ENCODE measurements at places on chromosomes 6 and 20.

GRCh38 chr20:32325706-32326503, 32.2 kb upstream of the ASXL1 start:
- DNase-seq, result no peak

- no peak for DNase-seq
Observed at GRCh38 chr6:43037706-43038105, 15.9 kb downstream of the CUL7 start.

DNA sequence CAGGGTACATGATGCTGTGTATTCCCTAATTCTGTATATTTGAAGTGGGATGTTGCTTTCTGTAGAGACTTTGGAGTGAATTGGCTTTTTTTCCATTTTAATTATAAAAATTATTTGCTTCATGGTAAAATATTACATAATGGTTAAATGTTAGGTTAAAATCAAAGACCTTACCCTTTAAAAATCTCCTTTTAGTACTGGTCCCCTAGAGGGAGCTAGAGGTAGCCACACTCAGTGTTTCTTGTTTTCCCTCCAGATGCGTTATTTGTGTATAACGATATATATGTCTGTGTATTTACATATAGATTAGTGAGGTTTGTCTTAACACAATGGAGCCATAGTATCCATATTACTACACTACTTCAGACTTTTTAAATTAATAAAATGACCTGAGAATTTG, 146.7 kb downstream of the PLCB4 start:
- DNase-seq, result no peak

GRCh38 chr20:1323830-1324597, 4.9 kb downstream of the SDCBP2 start:
- no peak for DNase-seq

- no peak for DNase-seq
Observed at GRCh38 chr6:7138921-7139358, 31.2 kb downstream of the RREB1 start.

DNA sequence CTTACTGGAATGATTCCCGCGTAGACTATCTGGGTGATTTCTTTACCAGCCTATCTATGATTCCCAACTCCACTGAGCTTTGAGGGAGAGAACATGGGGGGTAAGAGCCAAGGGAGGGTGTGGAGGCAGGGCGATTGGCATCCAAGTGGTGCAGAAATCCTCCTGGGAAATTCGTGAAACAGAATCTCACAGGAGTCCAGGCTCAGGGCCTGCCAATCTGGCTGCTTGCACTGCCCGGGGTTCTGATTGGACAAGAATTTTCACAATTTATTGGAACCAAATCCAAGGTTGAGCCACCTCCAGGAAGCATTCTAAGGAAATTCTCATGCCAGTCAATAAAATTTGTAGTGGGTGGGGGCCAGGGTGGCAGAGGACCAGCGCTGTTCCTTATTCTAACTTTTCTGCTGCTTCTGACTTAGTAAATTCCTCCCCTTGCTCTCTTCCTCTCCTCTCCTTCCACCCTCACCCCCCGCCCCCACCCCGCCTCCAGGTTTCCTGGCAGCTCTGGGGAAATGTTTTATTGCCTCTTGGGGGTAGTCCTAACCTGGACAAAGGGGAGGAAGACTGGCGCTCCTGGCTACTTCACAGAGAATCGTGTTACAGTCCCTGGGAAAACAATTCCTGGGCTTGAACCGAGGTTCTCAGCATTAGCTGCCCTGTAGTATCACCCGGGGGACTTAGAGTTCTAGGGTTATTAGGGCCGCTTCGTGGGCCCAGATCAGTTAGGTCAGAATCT, 3.1 kb downstream of the BMP6 start:
- DNase-seq, result no peak

DNA sequence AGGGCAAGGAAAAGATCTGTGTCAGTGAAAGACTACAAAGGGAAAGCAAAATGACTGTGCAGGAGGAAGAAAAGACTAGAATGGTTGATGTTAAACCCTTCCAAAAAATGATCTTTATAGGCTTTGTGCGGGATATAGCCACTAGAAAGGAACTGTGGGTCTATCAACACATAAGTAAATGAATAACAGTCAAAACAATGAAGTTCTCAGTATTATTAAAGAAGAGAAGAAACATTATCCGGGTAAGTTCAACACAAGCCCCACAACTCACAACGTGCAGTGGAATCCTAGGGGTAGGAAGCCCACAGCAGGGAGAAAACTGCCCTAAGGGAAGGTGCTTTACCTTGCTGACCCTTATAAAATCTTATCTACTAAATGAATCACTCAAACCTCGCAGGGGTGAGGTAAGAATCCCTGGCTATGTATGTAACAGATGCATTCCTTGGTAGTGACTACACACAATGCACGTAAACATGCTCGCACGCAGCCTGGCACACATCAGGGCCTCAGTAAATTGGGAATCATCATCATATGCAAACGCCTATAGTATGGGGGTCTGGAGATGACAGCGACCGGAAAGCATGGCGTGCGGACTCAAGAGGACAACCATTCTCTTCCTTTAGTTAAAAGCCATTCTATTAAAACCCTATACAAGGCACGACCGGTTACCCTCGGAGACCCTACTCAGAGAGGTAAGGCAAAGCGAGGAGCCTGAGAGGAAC, 11.3 kb downstream of the TFAP2A start:
- DNase-seq, result no peak

- no peak for DNase-seq
Observed at GRCh38 chr20:58986286-58986967, 5.4 kb downstream of the NELFCD start.

- DNase-seq, result no peak
Observed at GRCh38 chr6:5937936-5938706, 68.6 kb downstream of the NRN1 start.

DNA sequence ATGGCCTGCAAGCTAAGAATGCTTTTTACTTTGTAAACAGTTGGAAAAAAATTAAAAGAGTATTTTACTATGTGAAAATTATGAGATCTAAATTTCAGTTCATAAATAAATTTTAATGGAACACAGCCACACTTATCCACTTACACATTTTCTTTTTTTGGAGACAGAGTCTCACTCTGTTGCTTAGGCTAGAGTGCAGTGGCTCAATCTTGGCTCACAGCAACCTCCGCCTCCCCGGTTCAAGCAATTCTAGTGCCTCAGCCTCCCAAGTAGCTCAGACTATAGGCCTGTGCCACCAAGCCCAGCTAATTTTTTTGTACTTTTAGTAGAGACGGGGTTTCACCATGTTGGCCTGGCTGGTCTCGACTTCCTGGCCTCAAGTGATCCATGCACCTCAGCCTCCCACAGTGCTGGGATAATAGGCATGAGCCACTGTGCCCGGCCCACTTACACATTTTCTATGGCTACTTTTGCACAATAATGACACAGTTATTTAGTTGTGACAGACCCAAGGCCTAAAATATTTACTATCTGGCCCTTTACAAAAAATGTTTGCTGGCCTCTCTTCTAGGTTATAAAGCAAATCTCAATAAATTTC, 109.6 kb downstream of the INSM1 start:
- DNase-seq, result no peak

- DNase-seq, result peak; percentile 28
Observed at GRCh38 chr20:24389686-24390085, 79.7 kb upstream of the SYNDIG1 start.
